ENCODE measurements at places on chromosomes 3 and 15.
A peak's percentile ranks its signal among the peaks of the same experiment; 100 is the strongest.

- no peaks in the 10 kb centered on the region for H3K36me3 ChIP-seq
- no peaks in the 10 kb centered on the region for H3K27me3 ChIP-seq
- H3K27ac ChIP-seq = no peak within 1 kb of the TSS
- H3K4me3 ChIP-seq = no peak within 1 kb of the TSS
- no peaks in the 10 kb centered on the region for H3K4me1 ChIP-seq
These were observed at the start of gene GADL1 for GRCh38 chr3:30894521-30895251. Gene GADL1 (minus strand): TSS chr3:30894661. CDS start chr3:30894614, 47 bp downstream.

- H3K4me3 ChIP-seq = no peak overlapping the region
- peaks cover 24% of the 10 kb centered on the region for H3K36me3 ChIP-seq
- H3K27ac ChIP-seq = no peak overlapping the region
- no peaks in the 10 kb centered on the region for H3K27me3 ChIP-seq
These were observed 10.9 kb downstream of the APH1B start for GRCh38 chr15:63288342-63288741.

GRCh38 chr3:45607790-45608189 is 13.2 kb downstream of the LIMD1 start:
- DNase-seq = no peak
- H3K27me3 ChIP-seq = no peaks in the 10 kb centered on the region
- no peaks in the 10 kb centered on the region for H3K4me1 ChIP-seq
- H3K36me3 ChIP-seq = no peaks in the 10 kb centered on the region
- H3K27ac ChIP-seq = no peak overlapping the region
- H3K4me3 ChIP-seq = no peak overlapping the region

- H3K36me3 ChIP-seq = 0 out of 2 replicates have a peak, but pooled peaks cover 5% of the 10 kb centered on the region
- H3K27me3 ChIP-seq = no peaks in the 10 kb centered on the region
- no peak for DNase-seq
- no peak overlapping the region for H3K27ac ChIP-seq
These were observed 4.3 kb downstream of the ZNF592 start for GRCh38 chr15:84752700-84753099.

DNA sequence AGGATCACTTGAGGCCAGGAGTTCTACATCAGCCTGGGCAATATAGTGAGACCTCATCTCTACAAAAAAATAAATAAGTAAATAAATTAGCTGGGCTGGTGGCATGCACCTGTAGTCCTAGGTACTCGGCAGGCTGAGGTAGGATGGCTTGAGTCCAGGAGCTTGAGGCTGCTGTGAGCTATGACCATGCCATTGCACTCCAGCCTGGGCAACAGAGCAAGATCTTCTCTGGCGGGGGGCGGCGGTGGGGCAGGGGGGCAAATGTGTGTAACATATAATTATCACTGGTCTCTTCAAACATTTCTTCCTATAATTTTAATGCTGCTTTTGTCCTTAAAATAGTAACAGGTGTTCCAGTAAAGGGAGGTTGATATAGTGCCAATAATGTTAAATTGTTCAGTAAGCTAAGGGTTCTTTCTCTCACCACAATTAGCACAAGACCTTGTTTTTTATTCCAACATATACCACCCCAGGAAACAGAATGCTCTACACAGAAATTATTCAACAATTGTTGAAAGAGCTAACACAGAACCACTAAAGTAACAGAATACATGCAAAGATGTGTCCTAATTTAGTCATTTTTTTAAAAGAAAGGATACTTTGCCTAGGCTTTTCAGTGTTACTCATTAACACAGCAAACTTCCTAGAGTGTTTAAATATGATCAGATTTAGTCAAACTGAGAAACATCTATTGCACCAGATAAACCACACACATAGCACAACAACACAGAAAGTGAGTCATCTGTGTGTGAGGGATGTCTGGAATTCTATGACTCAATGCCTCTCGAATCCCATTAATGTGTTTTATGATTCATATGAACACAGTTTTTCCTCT is 29.1 kb downstream of the ANKRD28 start:
- H3K4me1 ChIP-seq = peaks cover 13% of the 10 kb centered on the region
- no peak for DNase-seq
- no peak overlapping the region for H3K4me3 ChIP-seq
- no peaks in the 10 kb centered on the region for H3K27me3 ChIP-seq

DNA sequence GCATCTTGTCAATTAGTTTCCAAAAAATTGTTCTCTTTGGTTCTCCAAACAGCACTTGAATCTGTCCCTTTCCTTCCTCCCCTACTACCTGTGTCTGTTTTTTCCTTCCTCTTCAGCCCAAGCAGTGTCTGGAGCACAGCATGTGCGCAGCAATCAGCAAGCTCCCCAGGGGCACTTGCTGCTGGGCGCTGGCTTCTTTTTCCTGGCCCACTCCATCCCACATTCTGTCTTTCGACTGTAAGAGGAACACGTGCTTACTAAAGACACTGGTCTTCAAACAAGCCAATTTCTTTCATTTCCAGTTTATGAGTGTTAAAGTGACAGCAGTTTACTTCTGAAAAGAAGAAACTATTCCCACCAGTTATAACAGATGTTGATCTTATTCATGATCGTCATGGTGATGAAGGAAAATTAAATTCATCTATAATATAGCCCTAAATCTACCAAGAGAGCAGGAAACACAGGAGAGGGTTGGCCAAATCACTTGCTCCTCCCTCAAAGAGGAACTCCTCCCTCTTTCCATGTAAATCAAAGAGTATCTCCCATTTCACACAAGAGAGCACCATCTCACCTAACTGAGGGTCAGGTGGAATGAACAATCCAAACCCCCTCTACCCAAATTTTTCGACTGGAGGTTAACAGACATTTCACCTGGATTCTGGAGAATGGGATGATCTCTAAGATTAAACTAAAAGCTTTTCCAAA is 115.4 kb downstream of the IGF2BP2 start:
- no peak overlapping the region for H3K4me3 ChIP-seq
- no peak for DNase-seq
- no peaks in the 10 kb centered on the region for H3K4me1 ChIP-seq
- no peaks in the 10 kb centered on the region for H3K36me3 ChIP-seq
- no peak overlapping the region for H3K27ac ChIP-seq

DNA sequence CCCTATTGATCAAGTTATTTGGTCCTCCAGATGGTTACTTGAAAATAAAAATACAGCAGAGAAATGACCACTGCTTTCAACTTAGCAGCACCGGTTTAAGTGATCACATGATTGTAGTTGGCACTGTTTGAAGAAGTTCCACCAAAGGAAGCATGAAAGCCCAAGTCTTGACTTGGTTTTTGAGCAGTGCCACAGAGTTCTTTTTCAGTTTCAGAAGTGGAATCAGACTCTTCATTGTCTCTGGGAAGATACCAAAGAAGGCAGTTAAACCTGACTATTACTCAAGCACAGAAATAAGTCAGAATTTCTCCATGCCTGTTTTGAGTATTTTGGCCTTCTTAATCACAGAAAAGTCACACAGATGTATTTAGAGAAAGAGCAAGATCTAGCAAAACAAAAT is 66.7 kb downstream of the BBX start:
- no peaks in the 10 kb centered on the region for H3K27me3 ChIP-seq
- H3K36me3 ChIP-seq = no peaks in the 10 kb centered on the region
- H3K4me3 ChIP-seq = no peak overlapping the region
- peaks cover 16% of the 10 kb centered on the region for H3K4me1 ChIP-seq

GRCh38 chr3:113141543-113141942 is 69.8 kb upstream of the BOC start:
- H3K36me3 ChIP-seq = no peaks in the 10 kb centered on the region
- no peak overlapping the region for H3K27ac ChIP-seq
- H3K4me1 ChIP-seq = no peaks in the 10 kb centered on the region

DNA sequence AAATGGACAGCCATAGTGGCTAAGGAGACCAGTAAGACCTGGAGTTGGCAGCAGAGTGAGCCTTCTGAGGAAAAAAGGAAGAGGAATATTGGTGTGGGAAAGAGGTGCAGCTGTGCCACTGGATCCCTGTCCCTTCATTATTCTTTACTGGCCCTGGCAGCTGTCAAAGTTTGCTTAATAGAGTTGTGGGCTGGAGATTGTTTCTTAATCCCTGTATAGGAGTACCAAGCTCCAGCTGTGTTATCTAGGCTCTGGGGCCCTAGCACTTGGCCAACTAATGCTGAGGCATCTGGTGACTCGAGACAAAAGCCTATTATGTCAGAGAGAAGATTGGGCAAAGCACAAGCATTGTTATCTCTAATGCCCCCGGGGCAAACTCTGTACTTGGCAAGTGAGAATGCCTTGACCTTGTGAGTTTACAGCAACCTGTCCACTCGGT is 61.4 kb downstream of the ZNF609 start:
- DNase-seq = no peak
- peaks cover 39% of the 10 kb centered on the region for H3K4me1 ChIP-seq
- no peaks in the 10 kb centered on the region for H3K36me3 ChIP-seq
- peak overlapping the region; percentile 60 for H3K27ac ChIP-seq
- H3K27me3 ChIP-seq = no peaks in the 10 kb centered on the region

DNA sequence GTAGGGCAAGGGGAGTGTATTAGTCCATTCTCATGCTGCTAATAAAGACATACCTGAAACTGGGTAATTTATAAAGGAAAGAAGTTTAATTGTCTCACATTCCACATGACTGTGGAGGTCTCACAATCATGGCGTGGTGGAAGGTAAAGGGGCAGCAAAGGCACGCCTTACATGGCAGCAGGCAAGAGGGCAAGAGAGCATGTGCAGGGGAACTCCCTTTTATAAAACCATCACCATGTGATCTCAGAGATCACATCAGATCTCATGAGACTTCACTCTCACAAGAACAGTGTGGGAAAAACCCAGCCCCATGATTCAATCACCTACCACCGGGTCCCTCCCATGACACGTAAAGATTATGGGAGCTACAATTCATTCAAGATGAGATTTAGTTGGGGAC is 41.4 kb downstream of the SUMF1 start:
- no peak for DNase-seq
- H3K36me3 ChIP-seq = no peaks in the 10 kb centered on the region
- H3K27me3 ChIP-seq = no peaks in the 10 kb centered on the region
- peaks cover 11% of the 10 kb centered on the region for H3K4me1 ChIP-seq

DNA sequence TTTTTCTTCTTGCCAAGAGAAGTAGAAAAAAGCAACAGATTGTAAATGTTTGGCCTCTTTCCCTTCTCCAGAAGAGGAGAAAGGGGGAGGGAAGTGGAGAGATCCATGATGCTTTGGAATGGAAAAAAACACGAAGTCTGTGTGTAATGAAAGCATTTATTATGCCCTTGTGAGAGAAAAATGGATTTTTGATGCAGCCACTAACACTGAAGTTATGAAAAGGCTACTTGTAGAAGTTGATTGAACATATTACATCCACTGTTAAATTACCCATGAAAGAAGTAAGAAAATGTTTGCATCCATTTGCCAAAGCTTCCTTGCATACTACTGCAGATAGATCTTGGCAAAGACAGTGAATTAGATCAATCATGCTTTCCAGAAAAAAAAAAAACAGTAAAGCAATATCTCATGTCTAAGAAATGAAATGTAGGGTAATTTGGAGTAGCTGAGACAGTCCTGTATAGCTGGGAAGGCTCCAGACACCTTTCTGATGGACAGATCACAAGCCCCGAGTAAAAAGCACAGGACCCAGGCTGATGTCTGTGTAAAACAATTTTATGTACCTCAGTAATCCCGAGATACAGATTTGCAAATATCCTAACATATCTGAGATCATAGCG is 295.5 kb downstream of the PLOD2 start:
- H3K27ac ChIP-seq = no peak overlapping the region
- DNase-seq = no peak
- H3K4me1 ChIP-seq = no peaks in the 10 kb centered on the region
- no peaks in the 10 kb centered on the region for H3K27me3 ChIP-seq
- H3K36me3 ChIP-seq = no peaks in the 10 kb centered on the region

DNA sequence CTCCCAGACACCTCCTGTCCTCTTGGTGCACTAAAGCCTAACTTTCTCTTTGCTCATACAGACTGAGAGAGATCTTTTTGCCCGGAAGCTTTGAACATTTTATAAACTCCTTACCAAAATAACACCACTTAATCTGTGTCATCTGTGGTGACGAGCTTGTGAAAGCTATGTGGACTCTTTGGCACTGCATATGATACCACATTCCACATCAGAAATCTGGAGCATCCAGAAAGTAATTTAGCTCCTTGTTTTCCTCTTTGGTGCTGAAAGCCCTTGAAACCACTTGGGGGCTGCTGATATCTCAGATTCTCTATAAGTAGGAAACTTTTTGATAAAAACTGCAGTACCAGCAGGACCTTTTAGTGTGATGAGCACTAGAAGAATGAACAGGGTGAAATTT is 128.3 kb downstream of the ALCAM start:
- H3K36me3 ChIP-seq = no peaks in the 10 kb centered on the region
- no peak overlapping the region for H3K4me3 ChIP-seq
- no peaks in the 10 kb centered on the region for H3K27me3 ChIP-seq

GRCh38 chr15:77173487-77173886 is 102.6 kb upstream of the TSPAN3 start:
- no peak overlapping the region for H3K4me3 ChIP-seq
- H3K36me3 ChIP-seq = no peaks in the 10 kb centered on the region
- H3K4me1 ChIP-seq = no peaks in the 10 kb centered on the region
- H3K27ac ChIP-seq = no peak overlapping the region

DNA sequence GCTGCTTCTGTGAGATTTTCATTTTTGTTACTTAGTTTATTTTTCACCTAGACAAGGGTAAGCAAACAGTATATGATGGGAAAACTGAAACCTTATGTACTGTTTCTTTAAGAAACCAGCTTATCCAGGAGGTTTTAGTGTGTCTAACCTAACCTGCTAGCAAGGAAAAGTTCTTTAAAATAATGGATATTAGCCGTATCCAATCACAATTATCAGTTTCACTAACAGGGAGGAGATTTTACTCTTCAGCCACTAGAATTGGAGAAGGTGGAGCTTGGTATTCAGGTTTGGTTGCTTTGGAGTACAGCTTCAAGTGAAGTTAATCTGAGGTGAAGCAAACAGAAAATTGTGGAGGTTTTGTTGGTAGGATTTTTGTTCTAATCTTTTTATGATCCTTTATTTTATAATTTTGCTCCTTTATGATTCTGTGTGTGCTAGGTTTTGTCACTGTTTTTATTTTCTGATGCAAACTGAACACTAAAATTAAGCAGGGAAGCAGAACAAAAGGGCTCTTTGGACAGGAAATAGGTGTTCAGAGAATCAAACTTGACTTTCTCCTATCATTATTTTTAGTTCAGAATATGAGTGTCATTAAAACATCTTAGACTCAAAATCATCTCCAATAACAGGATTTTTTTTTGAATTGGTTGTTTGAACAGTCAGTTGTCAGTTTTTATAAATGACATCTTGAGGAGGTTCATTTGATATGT is 13.0 kb downstream of the ZFAND6 start:
- H3K36me3 ChIP-seq = peaks cover 18% of the 10 kb centered on the region
- DNase-seq = peak; percentile 93
- H3K4me3 ChIP-seq = peak overlapping the region; percentile 69
- no peaks in the 10 kb centered on the region for H3K27me3 ChIP-seq
- H3K4me1 ChIP-seq = peaks cover 70% of the 10 kb centered on the region
